Fibroblast of villous mesenchyme (primary cell): ENCODE measurements at places on chromosomes 4 and X. TPM values are rescaled to one million over a fixed set of nuclear protein-coding genes. Genes with fewer than 3 reads are reported as not detected.

Gene DGAT2L6
- total RNA-seq = not detected in 2 replicates

GRCh38 chrX:16465081-16465876 is 184.7 kb upstream of the S100G start:
- DNase-seq = no peak

GRCh38 chr4:86565651-86566050 is 28.5 kb upstream of the PTPN13 start:
- DNase-seq = no peak

- no peak for DNase-seq
These were observed 449.1 kb downstream of the NKX6-1 start for GRCh38 chr4:84050015-84050414.

DNA sequence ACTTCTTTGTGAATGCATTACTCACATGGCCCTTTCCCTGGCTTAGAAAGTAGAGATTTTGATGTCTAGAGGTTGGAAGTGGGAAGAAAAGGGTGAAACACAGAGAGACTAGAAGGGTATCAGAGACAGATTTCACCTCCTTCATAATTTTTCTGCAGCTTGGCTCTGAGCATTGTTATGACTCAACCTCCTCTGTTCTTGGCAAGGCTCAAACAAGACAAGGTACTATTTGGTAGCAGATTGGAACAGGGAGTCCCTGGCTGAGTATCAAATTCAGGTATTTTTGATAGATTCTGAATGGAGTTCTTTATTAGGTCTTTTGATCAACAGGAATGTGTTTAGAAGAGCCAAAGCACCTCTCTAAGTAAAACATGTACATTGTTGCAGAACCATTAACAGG is 146.3 kb upstream of the CHRDL1 start:
- DNase-seq = no peak

Gene ATP1B4
- total RNA-seq = not detected in 2 replicates

Gene FAM149A
- 0.43 and 0.64 TPM in 2 replicates for total RNA-seq

- DNase-seq = peak; percentile 6
These were observed 382.0 kb upstream of the TRAM1L1 start for GRCh38 chr4:117467404-117467803.

GRCh38 chrX:123817288-123817894 is 42.5 kb upstream of the XIAP start:
- no peak for DNase-seq

GRCh38 chr4:21555083-21555482 is 393.5 kb downstream of the KCNIP4 start:
- no peak for DNase-seq

DNA sequence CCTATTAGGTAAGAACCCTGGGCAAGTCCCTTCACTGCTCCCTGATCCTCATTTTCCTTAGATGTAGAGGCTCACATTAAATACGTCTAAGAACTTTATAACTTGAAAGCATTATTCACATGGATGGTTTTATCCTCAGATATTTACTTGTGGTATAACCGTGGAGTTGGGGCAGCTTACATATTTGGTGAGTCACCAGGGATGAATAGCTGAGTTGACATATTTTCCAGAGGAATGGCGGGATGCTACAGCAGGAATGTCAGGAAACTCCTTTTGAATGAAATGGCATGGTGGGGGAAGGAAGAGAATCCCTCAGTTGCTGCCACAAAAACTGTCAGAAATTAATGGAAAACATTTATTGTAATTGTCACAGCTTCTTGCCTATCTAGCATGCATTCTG is 165.3 kb upstream of the RPS6KA3 start:
- DNase-seq = peak; percentile 53
